Large intestine (tissue), 12 donors: ENCODE measurements at places on chromosomes 5 and 9. TPM values are rescaled to one million over a fixed set of nuclear protein-coding genes. Genes with fewer than 3 reads are reported as not detected.

DNA sequence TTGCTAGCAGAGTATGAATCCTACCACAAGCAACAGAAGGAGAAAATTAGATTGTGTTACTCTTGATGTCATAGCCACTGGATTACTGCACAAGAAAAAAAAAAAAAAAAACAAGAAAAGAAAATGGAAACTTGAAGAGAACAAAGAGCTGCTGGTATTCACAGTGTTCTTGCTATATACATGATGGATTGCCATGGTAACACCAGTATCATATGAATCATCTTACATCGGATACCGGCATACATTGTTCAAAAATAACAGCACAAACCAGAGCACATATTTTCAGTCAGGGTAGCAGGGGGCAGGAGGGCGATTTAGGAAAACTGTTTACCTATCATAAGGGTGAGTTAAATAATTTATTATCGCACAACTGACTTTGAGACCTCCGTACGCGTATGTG is 472.9 kb downstream of the PDE4D start:
- peaks cover 26% of the 10 kb centered on the region for H3K4me1 ChIP-seq
- no peaks in the 10 kb centered on the region for H3K27me3 ChIP-seq
- no peak overlapping the region for H3K4me3 ChIP-seq
- no peak overlapping the region for H3K27ac ChIP-seq

GRCh38 chr9:19924080-19924479 is 135.2 kb upstream of the SLC24A2 start:
- H3K4me3 ChIP-seq, result no peak overlapping the region
- H3K27ac ChIP-seq, result no peak overlapping the region
- H3K27me3 ChIP-seq, result peaks cover 4% of the 10 kb centered on the region
- H3K4me1 ChIP-seq, result peaks cover 3% of the 10 kb centered on the region
- DNase-seq, result no peak

DNA sequence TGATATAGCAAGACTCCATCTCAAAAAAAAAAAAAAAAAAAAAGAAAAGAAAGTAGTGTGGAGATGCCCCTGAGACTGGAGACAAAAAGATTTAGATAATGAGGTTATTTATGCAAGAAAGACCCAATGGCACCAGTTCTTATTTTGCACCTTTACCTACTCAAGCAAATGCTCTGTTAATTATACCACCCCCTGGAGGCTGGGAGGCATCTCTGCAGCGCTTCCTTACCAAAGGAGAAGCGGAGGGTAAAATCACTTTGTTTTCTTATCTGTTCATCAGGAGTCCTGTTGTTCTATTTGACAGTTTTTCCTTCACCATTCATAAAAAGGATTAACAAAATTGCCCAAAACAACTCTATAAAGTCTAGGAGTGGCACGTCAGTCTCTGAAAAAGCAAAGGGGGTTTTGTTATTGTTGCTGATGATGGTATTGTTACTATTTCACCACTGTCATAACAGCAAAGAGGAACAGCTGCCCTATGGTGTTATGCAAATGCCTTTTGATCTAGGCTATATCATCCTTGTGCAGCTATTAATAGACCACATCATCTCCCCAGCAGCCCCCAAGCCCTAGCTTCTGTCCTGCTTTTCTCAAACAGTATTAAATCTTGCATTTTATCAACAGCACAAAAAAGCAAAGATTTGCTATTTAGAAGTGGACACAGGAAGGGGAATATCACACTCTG is 174.0 kb downstream of the PALM2AKAP2 start:
- DNase-seq, result no peak
- peaks cover 8% of the 10 kb centered on the region for H3K4me1 ChIP-seq
- H3K27ac ChIP-seq, result no peak overlapping the region
- H3K27me3 ChIP-seq, result no peaks in the 10 kb centered on the region

The LRRC14B gene
- 0.13 TPM for polyA plus RNA-seq

DNA sequence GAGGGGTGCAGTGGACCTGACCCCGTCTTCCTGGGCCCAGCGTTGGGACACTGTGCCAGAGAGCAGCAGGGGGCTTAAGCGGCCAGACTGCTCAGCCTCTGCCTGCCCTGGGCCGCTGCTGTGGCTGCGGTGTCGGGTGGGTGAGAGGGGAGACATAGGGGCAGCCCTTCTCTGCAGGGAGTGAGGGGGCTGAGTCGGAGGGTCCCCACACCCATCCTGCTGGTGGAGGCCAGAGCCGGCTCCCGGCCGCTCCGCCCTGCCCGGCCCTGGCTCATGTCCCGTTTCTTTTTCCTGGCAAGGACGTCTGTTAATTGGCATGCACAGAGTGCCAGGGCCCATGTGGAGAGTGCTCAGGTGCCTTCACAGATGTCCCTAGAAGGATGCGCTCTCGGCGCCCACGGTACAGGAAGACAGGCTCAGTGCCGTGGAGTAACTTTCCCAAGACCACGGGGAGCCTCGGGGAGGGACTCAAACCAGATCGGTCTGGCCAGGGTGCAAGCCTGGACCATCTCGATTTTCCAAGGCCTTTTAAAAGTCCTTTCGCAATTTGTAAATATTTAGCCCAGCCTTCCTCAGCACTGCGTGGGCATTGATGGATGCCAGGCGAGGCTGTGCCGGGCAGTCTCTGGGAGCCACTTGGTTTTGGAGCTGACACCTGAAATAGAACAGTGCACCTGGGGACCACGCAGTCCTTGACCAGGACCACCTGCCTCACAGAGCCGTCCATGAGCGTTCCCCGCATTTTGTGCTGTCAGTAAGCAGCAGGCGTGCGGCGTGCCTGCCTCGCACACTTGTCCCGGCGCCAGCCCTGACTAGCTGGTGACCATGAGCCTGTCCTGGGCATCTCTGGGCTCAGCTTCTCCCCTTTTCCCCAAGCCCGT is 60.9 kb downstream of the RXRA start:
- no peak for DNase-seq
- no peak overlapping the region for H3K4me3 ChIP-seq
- H3K27ac ChIP-seq, result no peak overlapping the region
- peaks cover 48% of the 10 kb centered on the region for H3K4me1 ChIP-seq
- H3K27me3 ChIP-seq, result no peaks in the 10 kb centered on the region
- H3K36me3 ChIP-seq, result peaks cover 15% of the 10 kb centered on the region

The RHOBTB3 gene
- 47.5 TPM for polyA plus RNA-seq

DNA sequence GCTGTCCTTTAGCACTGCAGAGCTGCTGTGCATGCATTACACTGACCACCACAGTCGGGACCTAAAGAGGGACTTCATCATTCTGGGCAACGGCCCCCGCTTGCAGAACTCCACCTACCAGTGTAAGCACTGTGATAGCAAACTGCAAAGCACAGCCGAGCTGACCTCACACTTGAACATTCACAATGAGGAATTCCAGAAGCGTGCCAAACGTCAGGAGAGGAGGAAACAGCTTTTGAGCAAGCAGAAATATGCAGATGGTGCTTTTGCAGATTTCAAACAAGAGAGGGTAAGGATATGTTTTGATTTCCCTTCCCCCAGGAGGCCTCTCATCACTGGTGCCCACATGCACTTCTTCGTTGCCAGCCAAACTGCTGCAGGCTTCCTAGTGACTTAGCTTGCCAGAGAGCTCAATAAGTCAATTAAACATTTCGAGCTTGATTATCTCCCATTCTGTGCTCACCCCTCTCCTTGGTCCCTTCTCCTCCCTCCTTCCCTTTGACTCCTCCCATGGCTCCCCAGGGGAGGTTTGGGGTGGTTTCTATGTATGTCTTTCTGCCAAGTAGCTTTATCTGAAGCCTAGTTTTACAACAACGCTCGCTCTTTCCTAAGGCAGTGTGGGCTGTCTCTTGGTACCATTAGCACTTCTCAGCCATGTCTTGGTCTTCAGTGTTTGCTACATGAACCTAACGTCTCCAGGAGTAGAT is 66.7 kb downstream of the ZNF462 start:
- H3K36me3 ChIP-seq, result peaks cover 72% of the 10 kb centered on the region
- no peak for DNase-seq
- no peak overlapping the region for H3K4me3 ChIP-seq
- peaks cover 22% of the 10 kb centered on the region for H3K4me1 ChIP-seq
- H3K27ac ChIP-seq, result no peak overlapping the region

DNA sequence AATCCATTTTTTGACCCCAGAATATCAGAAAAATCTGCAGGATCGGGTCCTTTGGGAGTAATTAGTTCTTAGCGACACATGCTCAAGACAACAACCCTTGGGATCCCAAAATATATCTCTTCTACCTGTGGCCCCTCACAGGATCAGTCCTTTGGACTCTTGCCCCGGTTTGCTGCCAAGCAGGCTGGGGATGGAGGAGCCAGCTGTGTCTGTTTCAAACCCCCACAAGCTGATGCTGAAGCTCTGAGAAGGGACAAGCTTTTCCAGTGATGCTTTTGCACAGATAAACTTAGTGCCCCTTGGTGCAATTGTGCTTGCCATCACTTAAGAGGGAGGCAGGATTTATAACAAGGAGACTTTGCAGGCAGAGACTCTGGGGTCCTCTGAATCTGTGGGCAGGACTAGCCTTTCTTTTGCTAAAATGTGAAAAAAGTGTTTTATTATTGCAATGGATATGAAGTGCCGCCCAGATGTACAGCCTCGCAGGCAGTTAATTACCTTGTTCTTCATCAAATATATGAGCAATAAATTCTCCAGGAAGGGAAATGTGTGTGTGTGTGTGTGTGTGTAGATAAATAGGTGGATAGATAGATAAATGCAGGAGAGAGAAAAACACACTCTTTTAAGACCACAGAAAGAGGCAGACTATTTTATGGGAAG is 9.6 kb upstream of the LHX2 start:
- peaks cover 92% of the 10 kb centered on the region for H3K27me3 ChIP-seq
- no peak overlapping the region for H3K27ac ChIP-seq
- H3K36me3 ChIP-seq, result no peaks in the 10 kb centered on the region
- H3K4me1 ChIP-seq, result peaks cover 14% of the 10 kb centered on the region
- no peak for DNase-seq
- H3K4me3 ChIP-seq, result no peak overlapping the region

GRCh38 chr9:99358668-99359067 is 136.6 kb downstream of the SEC61B start:
- peaks cover 30% of the 10 kb centered on the region for H3K27me3 ChIP-seq
- no peak overlapping the region for H3K4me3 ChIP-seq
- no peaks in the 10 kb centered on the region for H3K36me3 ChIP-seq
- H3K4me1 ChIP-seq, result no peaks in the 10 kb centered on the region
- no peak overlapping the region for H3K27ac ChIP-seq

The SLC34A1 gene
- not detected for polyA plus RNA-seq

GRCh38 chr5:77630114-77630680 is 8.3 kb downstream of the OTP start:
- DNase-seq, result peak; percentile 47
- H3K4me1 ChIP-seq, result peaks cover 8% of the 10 kb centered on the region
- peaks cover 87% of the 10 kb centered on the region for H3K27me3 ChIP-seq
- no peak overlapping the region for H3K4me3 ChIP-seq

The CARD6 gene
- polyA plus RNA-seq, result 3.4 TPM

DNA sequence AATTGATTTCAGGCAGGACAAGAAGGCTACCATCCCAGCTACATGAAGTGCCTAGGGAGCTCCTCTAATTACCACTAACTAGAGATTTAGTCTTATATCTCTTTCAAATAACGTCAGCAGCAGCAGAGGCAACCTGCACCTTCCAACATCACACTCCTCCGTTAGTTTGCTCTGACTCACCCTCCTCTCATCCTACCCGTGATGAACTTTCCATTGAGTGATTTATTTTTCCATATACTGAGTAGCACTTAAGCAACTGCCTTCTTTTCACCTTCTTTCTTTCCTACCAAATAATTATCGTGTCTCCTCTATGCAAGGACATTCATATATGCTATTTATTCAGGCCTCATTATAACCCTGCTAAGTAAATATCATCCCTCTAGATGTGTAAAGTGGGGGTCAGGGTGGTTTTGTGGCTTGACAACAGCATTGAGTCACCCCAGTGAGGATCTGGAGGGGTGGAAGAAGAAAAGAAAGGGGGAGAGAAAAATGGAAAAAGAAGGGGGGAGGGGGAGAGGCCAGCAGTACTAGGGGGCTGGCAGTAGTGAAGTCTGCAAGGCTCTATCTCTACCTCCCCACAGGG is 64.6 kb upstream of the CAST start:
- no peak for DNase-seq
- H3K27ac ChIP-seq, result no peak overlapping the region
- H3K4me1 ChIP-seq, result no peaks in the 10 kb centered on the region
- no peaks in the 10 kb centered on the region for H3K27me3 ChIP-seq
- H3K36me3 ChIP-seq, result no peaks in the 10 kb centered on the region
